ENCODE measurements at places on chromosomes 3 and 15. TPM values are rescaled to one million over a fixed set of nuclear protein-coding genes. Genes with fewer than 3 reads are reported as not detected.

GPR160 gene
- polyA plus RNA-seq, result 7.8 TPM

DET1 gene
- 17.7 TPM for polyA plus RNA-seq

ANKRD63 gene
- not detected for polyA plus RNA-seq

ATP10A gene
- polyA plus RNA-seq, result 0.87 TPM

CYP8B1 gene
- 0.27 TPM for polyA plus RNA-seq

HIGD2B gene
- not detected for polyA plus RNA-seq

EFHB gene
- 6.8 TPM for polyA plus RNA-seq

OSTN gene
- polyA plus RNA-seq, result not detected

LRRIQ4 gene
- 0.09 TPM for polyA plus RNA-seq

CX3CR1 gene
- polyA plus RNA-seq, result 1.8 TPM

ADCY5 gene
- polyA plus RNA-seq, result 17.3 TPM

CLK3 gene
- 80.2 TPM for polyA plus RNA-seq

EPHA6 gene
- 0.55 TPM for polyA plus RNA-seq

FBXL22 gene
- 4.6 TPM for polyA plus RNA-seq

TMCO5A gene
- not detected for polyA plus RNA-seq

ARHGEF3 gene
- polyA plus RNA-seq, result 24.7 TPM

STRIT1 gene
- not detected for polyA plus RNA-seq

ANKUB1 gene
- polyA plus RNA-seq, result 0.47 TPM

RPP14 gene
- polyA plus RNA-seq, result 20.4 TPM

CCR9 gene
- polyA plus RNA-seq, result 0.32 TPM

FANCD2OS gene
- polyA plus RNA-seq, result 0.72 TPM

DCLK3 gene
- 1.5 TPM for polyA plus RNA-seq

CLDN11 gene
- polyA plus RNA-seq, result 8.5 TPM

PRKCD gene
- 51.9 TPM for polyA plus RNA-seq

FBLN2 gene
- 30.2 TPM for polyA plus RNA-seq

AADACL2 gene
- not detected for polyA plus RNA-seq

ALCAM gene
- polyA plus RNA-seq, result 113 TPM

PLA2G4D gene
- 0.11 TPM for polyA plus RNA-seq

ABI3BP gene
- 70.7 TPM for polyA plus RNA-seq

ENTPD3 gene
- polyA plus RNA-seq, result 11.9 TPM

ITIH4 gene
- 16.3 TPM for polyA plus RNA-seq

ABHD14A gene
- polyA plus RNA-seq, result 23.6 TPM

CLDN18 gene
- 64.0 TPM for polyA plus RNA-seq

SLC22A13 gene
- polyA plus RNA-seq, result 0.21 TPM

ACKR4 gene
- 2.2 TPM for polyA plus RNA-seq

C15orf39 gene
- polyA plus RNA-seq, result 7.8 TPM

PLA2G4F gene
- 3.1 TPM for polyA plus RNA-seq

SMCO1 gene
- polyA plus RNA-seq, result not detected

CAPN7 gene
- 54.8 TPM for polyA plus RNA-seq
